ENCODE measurements at places on chromosomes 11 and 22.

- DNase-seq = no peak
These were observed 11.3 kb downstream of the RRM1 start for GRCh38 chr11:4105916-4106315.

DNA sequence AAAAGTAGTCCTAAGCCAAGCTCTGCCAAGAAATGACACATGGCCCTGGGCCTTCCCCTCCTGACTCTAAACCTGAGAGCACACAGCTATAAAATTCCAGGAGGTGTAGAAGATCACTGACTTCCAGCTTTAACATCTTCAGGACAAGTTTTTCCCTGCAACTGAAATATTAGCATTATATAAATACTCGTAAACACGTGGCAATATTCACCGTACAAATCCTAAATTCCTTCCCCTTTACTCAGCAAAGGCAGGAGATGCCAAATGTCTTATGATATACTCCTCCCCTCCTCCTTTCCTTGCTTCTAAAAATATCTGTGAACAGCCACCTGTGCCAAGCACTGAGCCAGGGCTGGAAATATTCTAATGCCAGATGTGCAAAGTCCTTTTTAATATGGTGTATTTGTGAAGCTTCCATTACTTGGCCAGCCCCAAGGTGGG is 194.0 kb downstream of the LARGE1 start:
- DNase-seq = no peak

DNA sequence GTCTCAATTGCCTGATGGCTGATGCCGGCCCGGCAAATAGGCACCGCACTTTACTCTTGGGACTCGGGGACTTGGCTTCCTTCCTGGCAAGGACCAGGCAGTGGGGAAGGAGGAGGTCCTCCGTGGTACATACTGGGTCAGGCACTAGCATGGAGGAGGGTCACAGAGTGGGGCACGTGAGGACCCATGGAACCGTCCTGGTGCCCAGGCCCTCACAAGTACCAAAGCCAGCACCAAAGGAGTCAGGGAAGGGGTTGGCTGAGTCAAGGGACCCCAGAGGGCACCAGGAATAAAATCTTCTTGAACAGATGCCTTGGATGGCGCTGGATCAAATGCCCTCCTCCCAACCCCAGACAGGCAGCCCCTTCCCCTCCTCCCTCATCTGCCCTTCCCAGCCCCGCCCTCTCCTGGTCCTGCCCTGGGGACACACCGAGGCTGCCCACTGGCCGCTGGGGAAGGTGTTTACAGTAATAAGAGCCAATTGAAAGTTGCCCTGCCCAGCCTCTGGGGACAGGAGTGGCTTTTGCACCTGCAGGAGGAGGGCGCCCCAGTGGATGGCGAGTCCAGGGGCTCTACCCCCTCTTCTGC is 5.6 kb upstream of the CARNS1 start:
- DNase-seq = peak; percentile 49

DNA sequence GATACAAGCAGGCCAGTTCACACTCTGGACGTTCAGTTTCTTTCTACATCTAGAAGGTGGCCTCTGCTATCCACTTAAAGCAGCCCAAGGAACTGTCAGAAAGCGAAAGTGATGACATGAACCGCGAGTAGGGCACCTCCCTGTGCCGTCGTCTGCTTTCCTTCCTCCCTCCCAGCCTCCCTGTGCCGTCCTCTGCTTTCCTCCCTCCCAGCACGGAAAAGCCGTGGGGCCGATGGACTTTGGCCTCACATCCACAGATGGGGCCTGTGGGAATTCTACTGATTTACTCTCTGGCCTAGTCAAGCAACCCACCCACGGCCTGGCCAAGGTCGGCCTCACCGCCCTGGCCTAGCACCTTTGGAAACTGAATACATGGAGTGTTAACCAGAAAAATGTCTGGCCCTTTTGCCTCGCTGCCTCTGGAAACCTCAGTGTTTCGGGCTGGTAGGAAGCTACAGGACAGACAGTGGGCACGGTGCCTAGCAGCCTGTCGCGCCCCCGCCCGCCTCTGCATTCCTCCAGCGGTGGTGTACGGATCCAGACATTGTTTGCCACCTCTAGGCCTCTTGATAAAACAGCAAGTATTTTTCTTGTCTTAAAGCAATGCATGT is 14.2 kb downstream of the PEX26 start:
- DNase-seq = no peak

- no peak for DNase-seq
These were observed 9.2 kb upstream of the SERPIND1 start for GRCh38 chr22:20764729-20765128.

GRCh38 chr11:44528103-44528502 is 37.4 kb upstream of the CD82 start:
- no peak for DNase-seq

GRCh38 chr11:69745201-69745600 is 29.9 kb downstream of the FGF4 start:
- DNase-seq = no peak

DNA sequence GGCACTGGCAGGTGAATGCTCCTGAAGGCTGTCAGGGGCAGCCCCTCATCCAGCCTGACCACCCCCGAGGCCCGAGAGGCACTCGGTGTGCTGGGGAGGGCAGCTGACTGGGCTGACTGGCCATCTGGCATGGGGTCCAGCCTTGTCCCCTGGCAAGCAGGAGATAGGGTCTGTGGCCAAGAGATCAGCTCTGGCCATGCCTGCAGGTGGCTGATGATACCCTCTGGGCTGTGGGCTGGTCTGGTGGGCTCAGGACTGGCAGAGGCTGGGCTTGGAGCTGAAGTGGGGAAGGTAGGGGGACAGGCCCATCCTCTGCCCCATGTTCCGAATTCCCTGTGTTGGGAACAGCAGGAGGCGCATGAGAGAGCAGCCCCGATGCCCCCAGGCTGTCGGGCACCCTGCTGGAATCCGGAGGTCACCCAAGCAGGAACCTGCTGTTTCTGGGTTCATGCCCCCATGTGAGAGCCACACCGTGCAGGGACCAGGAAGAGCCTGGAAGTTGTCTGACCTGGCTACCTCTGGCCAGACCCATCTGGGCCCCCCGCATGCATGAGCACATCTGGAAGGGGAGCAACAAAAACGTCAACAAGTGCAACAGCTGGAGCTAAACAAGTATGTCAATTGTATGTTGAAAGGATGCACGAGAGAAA is 527.0 kb downstream of the TBC1D22A start:
- no peak for DNase-seq

GRCh38 chr11:78289552-78290292 is 101.0 kb downstream of the USP35 start:
- no peak for DNase-seq

DNA sequence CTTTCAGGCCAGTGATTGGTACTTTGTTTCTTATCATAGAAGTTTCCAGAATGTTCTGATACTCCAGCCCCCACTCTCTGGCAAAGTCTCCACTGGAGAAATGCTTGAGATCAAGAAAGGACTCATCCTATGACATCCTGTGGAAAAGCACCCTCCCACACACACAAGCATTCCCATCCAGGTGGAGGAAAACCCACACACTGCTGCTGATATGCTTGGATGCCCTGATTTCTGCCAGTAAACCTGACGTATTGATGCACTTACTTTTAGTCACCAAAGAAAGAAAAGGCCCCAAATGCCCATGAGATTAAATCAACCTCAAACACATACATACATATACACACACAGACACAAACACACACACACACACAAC is 9.2 kb upstream of the SLC5A12 start:
- no peak for DNase-seq

DNA sequence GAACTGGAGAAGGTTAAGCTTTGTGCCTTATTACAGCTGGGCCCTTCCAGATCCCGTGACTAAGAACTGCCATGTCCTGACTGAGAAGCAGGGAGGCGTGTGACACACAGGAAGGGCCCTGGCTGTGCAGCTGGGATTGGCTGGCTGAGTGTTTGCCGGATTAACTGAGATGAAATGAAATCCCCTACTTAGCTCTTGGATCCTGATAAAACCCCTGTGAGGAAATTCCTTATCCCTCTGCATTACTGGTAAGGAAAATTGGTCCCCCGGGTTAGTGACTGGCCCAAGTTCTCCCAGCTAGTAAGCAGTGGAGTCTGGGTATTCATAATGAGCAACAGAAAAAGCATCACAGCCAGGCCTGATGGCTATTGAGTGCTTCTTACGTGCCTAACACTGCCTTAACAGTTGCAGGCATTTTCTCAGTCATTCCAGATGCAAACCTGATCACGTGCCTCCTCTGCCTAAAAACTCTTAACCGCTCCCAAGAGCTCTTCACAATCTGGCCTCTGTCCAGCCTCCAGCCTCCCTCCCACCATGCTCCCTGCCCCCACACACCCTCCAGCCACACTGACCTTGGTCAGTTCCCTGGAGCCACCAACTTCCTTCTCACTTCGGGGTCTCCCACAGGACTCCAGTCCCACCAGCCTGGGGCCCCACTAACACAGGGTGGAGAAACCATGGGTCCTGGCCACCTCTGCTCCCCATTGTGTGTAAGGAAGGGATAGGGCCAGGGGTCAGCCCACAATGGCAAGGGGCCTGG is 37.8 kb downstream of the ARRB1 start:
- DNase-seq = no peak

DNA sequence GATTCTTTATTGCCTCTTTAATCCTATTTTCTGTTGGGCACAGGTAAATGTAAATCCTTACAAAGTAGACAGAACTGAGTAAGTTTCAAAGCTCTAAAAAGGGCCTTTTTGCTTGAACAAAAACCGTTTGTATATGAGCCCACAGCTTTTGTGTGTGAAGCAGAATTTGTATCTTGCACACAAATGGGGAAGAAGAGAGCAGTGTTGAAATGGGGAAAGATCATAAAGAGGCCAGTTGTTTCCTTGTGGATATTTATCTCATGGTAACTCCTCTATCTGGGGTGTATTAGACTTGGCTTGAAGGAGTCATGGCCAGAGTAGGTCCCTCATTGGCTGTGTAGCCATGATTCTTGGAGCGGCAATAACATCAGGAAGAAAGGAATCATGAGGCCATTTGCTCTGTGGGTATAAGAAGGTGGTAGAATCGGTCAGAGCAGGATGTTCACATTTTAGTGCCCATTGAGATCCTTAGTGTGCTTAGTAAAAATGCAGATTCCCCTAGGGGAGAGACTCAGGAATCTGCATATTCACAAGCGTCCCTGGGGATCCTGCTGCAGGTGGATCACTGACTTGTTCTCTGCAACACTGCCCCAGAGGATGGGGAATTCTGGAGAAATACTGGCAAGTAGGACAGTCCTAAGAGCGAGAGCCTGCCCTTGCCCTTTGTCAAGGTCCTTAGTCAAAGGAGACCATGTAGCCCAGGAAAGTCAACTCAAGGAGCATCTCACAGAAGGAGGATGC is 126.5 kb downstream of the LDLRAD3 start:
- no peak for DNase-seq

DNA sequence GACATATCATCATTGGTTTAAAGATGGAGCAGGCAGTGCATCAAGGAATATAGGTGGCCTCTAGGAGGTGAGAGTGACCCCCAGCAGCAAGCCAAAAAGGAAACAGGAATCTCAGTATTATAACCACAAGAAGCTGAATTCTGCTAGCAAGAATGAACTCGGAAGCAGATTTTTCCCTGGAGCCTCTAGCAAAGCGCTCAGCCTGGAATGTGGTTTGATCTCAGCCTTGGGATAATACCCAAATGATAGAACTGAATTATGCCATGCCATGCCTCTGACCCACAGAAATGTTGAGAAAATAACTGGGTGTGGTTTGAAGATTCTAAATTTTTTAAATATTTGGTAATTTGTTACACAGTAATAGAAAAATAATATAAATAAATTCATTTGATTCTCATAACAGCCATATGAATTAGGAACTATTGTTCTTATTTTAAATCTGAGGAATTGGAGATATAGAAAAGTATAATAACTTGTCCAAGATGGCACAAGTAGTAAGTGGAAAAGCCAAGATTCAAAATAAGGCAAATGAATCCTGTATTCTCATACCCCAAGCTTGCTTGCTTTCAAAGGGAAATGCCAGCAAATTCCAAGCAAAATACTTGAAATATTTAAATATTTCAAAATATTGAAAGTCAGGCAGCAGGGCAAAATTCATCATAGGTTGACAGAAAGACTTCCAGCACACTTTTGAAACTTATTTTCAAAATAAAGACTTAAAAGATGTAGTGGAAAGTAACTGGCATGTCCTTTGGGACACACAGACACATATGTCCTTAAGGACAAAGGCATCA is 567.4 kb downstream of the KCNA4 start:
- DNase-seq = no peak

DNA sequence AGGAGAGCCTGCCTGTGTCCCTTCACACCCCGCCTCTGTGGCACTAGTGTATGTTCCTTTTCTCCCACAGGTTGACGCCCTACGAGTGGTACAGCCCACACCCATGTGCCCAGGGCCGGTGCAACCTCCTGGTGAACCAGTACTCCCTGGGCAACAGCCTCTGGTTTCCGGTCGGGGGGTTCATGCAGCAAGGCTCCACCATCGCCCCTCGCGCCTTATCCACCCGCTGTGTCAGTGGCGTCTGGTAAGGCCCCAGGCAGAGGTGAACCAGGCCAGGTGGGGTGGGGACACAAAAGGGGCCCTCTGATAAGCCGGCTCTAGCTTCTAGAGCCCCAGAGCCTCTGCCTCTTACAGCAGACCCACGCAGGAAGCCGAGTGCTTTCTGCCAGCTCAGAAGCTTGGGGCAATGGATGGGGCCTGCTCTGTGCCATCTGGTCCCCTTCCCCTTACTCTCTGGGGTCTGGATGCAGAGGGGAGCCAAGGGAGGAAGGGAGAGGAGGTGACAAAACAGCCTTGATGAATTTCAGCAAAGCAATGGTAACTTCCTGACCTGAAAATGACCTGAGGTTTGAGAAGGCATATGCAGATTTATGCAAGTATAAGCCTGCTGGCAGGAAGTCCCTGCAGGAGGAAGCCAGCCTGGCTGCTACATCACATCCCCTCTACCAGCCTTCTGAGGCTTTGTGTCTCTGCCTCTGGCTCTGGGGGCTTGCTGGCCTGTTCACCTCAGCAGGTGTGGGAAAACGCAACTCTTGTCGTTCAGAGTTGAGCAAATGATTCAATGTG is 67.0 kb upstream of the TBCEL start:
- no peak for DNase-seq

GRCh38 chr22:46522797-46523196 is 14.6 kb downstream of the CELSR1 start:
- DNase-seq = no peak

GRCh38 chr22:33321466-33321865 is 263.3 kb upstream of the SYN3 start:
- no peak for DNase-seq

DNA sequence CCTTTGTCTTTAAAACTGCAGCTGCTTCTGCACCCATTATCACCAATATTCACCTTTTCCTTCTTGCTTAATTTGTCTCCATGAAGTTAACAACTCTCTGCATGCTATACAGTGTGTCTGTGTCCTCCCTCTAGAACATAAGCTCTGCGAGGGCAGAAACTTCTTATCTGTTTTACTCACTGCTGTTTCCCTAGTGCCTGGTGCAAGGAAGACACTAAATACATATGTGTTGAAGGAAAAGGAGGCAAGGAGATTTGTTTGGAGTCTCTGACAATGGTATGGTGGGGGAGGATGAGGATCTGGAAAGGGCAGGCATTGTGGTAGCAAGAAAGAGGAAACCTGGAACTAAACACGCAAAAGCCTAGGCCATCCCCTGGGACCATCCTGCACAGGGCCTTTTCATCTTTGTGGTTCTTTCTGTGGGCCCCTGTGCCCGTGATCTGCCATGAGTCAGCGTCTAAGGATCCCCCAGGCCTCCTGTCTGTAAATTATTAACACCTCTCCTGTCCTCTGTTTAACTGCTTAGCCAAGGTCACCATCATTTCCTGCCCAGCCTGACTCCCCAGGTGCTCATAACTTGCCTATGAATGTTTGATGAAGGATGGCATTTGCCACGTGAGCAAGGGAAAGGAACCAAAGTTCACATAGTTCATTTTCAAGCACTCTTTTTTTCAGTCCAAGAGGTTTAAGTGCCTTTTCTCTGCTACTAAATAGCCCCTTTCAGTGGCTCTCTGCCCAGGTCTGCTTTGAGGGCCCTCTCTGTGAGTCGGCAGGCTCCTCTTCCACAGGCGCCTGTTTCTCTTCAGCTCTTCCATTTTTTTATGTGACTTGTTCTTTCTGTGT is 131.1 kb downstream of the RASSF10 start:
- no peak for DNase-seq
